ENCODE measurements at places on chromosomes 11 and 22.

DNA sequence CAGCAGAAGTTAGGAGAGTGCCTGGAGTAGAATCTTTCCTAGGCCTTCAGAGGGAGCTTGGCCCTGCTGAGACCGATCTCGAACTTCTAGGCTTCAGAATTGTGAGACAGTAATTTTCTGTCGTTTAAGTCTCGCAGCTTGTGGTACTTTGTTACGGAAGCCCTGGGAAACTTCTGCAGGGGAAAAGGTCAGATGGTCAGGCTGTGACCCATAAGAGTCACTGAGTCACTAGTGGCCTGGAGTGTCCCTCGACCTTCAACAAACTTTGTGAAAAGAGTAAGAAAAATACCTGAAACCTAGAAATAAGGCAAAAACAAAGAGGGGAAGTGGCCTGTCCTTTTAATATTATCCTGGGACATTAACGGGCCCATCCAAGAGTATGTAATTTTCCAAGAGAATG, 34.6 kb downstream of the CSNK2A3 start:
- no peak for DNase-seq

DNA sequence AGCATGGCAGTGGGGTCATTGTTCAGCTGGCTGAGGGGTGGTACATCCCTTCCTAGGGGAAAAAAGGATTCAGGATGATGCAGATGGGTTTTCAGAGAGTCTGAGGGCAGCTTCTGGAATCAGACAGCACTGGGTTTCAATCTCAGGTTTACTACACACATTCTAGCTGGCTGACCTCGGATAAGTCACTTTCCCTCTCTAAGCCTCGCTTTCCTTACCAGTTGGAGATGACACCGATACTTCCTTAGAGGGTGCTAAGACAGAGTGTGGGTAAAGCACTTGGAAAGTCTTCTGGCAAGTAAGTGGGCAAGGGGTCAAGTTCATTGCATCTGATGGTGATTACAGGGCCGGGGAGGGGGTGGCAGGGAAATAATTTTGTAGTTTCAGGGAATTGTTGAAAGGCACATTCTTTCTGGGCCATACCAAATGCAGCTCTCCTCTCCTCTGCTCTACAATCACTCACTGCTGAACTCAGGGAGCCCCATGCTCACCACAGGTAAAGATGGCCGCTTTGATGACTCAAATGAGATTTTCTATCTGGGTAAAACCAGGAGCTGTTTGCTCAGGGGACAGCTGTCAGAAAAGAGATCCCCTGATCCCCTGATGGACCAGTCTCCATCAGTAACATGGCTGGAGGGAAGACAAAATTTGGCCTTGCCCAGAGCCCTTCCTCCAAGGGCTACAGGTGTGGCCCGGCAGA, 6.5 kb upstream of the MIAT start:
- DNase-seq: no peak

DNA sequence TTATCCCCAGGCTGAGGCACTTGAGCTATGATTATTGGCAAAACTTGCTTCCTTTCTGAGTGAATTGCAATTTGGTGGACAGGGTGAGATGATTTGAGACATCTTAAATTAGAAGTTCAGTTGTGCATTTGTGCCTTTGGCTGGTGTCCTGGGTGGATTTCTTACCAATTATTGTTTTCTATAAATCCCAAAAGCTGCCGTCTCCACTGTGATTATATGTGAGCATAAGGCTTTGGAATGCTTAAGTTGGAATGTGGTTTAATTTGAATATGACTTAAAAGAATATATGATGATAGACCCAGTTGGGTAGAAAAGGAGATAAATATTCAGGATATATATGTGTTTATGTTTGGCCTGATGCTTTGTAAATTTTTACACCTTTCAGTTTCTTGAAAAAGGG, 70.0 kb downstream of the EXT2 start:
- DNase-seq: no peak

GRCh38 chr11:130215531-130216220, 56.1 kb downstream of the ST14 start:
- no peak for DNase-seq

DNA sequence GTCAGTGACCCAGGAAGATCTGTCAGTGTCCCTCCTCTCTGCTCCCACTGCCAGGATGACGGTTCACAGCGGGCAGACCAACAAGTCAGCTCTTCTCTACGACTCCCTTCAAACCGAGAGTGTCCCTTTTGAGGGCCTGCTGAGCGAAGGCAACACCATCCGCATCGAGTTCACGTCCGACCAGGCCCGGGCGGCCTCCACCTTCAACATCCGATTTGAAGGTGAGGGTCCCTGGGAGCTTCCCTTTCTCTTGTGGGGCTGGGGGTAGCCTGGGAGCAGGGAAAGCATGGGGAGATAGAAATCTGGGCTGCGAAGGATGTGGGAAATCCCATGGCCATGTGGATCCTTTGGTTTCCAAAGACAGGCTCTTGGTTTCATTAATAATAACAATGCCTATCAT, 118.4 kb upstream of the ASPHD2 start:
- no peak for DNase-seq

DNA sequence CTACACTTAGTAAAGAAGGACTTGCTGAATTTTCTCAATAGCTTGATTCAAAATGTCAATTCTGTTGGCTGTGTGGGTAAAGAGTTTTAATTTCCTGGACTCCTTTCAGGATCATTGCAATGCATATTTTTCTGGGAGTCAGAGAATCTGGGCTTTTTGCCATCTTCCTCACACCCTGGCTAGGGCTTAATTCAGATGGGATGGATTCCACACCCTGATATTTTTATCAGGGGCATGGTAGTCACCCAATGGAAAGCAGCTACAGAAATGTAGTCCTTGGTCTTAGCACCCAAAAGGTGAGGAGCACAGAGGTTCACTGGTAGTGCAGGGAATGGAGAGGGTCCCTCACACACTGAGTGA, 79.3 kb downstream of the SGSM3 start:
- DNase-seq: peak; percentile 42

GRCh38 chr11:88655656-88656055, 318.1 kb upstream of the CTSC start:
- DNase-seq: no peak

- DNase-seq: no peak
Observed at GRCh38 chr11:110230377-110230776, 66.0 kb downstream of the RDX start.

DNA sequence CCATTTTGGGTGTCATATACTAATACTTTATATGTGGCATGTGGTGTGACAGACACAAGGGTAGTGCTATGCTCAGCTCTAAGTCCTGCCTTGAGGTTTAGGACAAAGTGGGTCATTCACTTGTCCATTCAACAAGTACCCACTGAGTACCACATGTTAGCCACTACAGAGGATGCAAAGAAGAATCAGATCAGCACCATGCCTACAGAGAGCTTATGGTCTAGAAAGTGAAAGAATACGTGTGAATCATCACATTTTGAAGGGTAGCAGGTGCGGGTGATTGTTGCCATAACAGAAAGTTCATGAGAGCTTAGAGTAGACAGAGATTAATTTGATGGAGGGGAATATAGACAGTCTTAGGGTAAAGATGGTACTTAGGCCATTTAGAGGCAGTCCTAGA, 18.3 kb downstream of the CLMP start:
- DNase-seq: no peak
